ENCODE measurements at places on chromosomes 11 and 22. TPM values are rescaled to one million over a fixed set of nuclear protein-coding genes. Genes with fewer than 3 reads are reported as not detected.

DNA sequence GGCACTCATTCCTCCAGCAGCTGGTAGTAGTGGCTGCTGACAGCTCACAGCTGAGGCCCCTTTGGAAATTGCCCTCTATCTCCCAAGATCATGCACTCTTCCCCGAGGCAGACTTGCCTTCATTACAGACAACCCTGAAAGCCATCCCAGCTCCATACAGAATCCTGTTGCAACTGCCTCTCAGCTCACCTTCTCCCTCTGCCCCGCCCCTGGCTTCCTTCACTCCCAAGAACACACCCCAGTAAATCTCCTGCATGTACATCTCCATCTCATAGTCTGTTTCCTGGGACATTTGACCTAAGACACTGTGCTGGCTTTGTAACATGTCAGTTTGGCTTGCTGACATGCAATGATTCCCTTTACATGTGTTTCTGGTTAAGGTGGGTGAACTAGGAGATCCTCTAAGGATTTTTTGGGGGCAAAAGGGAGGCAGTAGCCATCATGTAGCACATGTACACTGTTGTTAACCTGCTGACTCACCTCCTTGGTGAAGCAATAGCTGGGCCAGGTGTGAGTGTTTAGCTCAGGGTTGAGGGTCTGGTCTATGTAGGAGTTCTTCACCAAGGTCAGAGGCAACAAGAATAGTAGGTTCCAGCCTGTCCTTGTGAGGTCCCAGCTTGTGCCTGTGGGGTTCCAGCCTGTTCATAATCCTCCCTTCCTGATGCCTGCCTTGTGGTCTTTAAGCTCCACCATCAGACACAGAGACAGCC, 179.6 kb downstream of the CSNK2A3 start:
- H3K4me3 ChIP-seq: no peak overlapping the region
- peaks cover 5% of the 10 kb centered on the region for H3K27me3 ChIP-seq
- H3K36me3 ChIP-seq: no peaks in the 10 kb centered on the region
- H3K27ac ChIP-seq: no peak overlapping the region
- no peak for DNase-seq

DNA sequence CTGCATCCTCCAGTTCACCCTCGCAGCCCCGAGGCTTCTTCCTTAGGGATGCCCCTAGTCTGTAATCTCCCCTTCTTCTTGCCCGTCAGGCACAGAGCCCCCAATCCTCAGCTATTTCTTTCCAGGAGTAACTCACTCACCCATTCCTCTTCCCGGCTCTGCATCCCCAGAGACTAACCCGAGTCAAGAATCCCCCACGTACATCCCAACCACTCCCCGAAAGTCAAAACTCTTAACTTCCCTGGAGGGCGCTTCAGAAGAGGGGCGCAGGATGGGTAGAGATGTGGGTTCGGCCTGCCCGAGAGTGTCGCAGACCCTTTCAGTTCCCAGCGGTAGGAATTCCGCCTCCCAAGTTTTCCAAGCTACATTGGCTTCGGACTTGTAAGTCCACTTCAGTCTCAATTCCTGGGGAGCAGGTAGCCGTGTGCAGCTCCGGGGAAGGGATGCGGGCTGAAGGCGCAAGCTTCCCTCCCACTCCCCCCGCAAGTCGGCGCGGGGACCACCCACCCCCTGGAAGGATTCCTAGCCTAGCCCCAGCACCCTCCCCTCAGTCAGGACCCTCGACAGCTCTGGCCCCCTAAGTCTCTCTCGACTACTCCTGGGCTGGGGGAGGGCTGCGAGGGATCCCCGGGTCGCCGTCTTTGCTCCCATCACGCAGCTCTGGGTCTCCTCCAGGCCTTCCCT, 871 bp downstream of the BDNF start:
- H3K27me3 ChIP-seq: peaks cover 74% of the 10 kb centered on the region
- no peak overlapping the region for H3K27ac ChIP-seq
- peaks cover 2% of the 10 kb centered on the region for H3K36me3 ChIP-seq
- H3K4me3 ChIP-seq: no peak overlapping the region
- no peak for DNase-seq

RFPL3 gene
- not detected for total RNA-seq

LSP1 gene
- 574 TPM for total RNA-seq

UCP2 gene
- 199 TPM for total RNA-seq

DNA sequence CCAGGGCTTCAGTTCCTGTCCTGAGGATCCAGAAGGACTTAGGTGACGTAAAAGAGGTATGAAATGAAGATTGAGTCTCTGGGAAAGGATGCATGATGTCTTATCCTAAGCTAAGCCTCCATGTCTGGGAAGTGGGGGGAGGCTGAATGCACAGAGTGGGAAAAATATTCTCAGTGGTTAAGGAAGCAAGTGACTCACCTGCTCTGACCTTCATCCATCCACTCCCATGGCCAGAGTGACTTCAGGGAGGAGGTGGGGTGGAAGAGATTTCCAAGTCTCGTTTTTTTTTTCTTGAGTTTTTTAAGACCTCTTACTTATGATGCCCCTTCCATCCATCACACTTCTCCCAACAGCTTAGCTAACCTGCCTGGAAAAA, 32.5 kb upstream of the POLD3 start:
- no peaks in the 10 kb centered on the region for H3K36me3 ChIP-seq
- DNase-seq: no peak
- H3K27me3 ChIP-seq: peaks cover 11% of the 10 kb centered on the region
- no peak overlapping the region for H3K4me3 ChIP-seq
- H3K4me1 ChIP-seq: no peaks in the 10 kb centered on the region

DNAJB7 gene
- not detected for total RNA-seq

GRCh38 chr11:125337836-125338834, 157.9 kb downstream of the FEZ1 start:
- H3K27ac ChIP-seq: no peak overlapping the region
- no peaks in the 10 kb centered on the region for H3K36me3 ChIP-seq
- no peak overlapping the region for H3K4me3 ChIP-seq
- no peaks in the 10 kb centered on the region for H3K4me1 ChIP-seq

- H3K4me3 ChIP-seq: no peak overlapping the region
- no peak for DNase-seq
- peaks cover 6% of the 10 kb centered on the region for H3K27me3 ChIP-seq
- H3K36me3 ChIP-seq: no peaks in the 10 kb centered on the region
- H3K4me1 ChIP-seq: peaks cover 3% of the 10 kb centered on the region
- no peak overlapping the region for H3K27ac ChIP-seq
These were observed 31.3 kb upstream of the ADA2 start for GRCh38 chr22:17250380-17251082.

ARAP1 gene
- total RNA-seq: 96.5 TPM

- H3K4me1 ChIP-seq: peaks cover 17% of the 10 kb centered on the region
- no peak for DNase-seq
- no peak overlapping the region for H3K4me3 ChIP-seq
- H3K27ac ChIP-seq: no peak overlapping the region
- H3K36me3 ChIP-seq: peaks cover 6% of the 10 kb centered on the region
These were observed 4.3 kb upstream of the CARD16 start for GRCh38 chr11:105049481-105049880.

All from activated CD8-positive, alpha-beta memory T cell treated with anti-CD3 and anti-CD28 coated beads, Interleukin-2, amount 10 ng/mL, durations not matched to agents 7 days and 5 days (primary cell).